Gastrocnemius medialis (tissue), 4 donors: ENCODE measurements at places on chromosomes 12 and 14.

GRCh38 chr14:102063808-102064429, 22.9 kb downstream of the HSP90AA1 start:
- H3K27me3 ChIP-seq: no peaks in the 10 kb centered on the region
- peaks cover 8% of the 10 kb centered on the region for H3K4me1 ChIP-seq
- no peak overlapping the region for H3K27ac ChIP-seq

DNA sequence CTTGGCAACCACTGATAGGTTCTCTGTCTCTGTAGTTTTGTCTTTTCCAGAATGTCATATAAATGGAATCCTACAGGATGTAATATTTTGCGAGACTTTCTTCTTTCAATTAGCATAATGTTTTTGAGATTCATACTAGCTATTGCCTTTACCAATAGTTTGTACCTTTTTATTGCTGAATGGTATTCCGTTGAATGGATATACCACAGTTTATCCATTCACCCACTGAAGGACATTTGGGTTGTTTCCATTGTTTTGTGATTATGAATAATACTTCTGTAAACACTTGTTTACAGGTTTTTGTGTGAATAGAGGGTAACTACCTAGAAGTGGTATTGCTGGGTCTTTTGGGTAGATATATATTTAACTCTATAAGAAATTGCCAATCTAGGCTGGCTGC, 26.3 kb downstream of the GLT8D2 start:
- H3K36me3 ChIP-seq: no peaks in the 10 kb centered on the region
- no peak overlapping the region for H3K27ac ChIP-seq

DNA sequence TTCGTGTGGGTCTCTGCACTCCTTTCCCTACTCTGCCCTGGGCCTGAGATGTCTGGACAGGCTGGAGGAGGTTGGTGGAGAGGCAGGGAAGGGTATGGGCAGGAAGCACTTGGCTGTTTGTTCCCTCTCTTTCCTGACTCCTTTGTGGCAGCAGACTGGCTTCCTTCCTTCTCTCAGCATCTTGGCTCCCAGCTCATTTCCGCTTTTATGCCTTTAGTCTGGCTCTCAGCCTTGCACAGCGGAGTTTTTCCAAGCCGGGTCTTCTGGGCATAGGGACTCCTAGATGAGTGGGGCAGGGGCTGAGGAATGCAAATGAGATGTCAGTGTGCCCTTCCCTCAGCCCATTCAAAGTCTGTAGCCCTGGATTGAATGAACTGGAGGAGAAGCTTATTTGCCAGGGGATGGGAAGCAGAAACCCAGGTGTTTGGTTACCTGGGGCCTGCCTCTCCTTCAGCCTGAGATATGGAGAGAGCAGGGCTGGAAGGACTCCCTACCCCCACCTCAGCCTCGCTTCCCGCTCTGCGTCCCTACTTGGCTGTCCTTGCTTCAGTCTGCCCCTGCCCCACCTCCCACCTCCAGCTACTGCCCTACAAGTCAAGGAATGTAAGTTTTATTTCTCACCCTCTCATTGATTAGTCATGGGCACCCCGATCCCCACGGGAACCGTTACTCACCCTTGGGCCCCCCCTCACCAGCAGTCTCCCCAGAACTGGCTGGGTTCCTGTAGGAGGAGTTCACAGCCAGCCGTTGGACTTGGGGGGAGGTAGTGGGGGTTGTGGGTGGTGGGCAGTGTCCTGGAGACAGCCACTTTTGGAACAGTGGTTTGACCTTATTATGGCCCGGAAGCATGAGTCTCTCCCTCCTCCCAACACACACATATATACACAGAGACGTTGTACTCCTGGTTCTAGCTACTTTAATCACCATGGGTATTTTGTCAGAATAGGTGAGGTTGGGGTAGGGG, 9.3 kb upstream of the ITGA5 start:
- peak overlapping the region; percentile 58 for H3K27ac ChIP-seq
- H3K4me1 ChIP-seq: peaks cover 20% of the 10 kb centered on the region
- H3K27me3 ChIP-seq: no peaks in the 10 kb centered on the region

DNA sequence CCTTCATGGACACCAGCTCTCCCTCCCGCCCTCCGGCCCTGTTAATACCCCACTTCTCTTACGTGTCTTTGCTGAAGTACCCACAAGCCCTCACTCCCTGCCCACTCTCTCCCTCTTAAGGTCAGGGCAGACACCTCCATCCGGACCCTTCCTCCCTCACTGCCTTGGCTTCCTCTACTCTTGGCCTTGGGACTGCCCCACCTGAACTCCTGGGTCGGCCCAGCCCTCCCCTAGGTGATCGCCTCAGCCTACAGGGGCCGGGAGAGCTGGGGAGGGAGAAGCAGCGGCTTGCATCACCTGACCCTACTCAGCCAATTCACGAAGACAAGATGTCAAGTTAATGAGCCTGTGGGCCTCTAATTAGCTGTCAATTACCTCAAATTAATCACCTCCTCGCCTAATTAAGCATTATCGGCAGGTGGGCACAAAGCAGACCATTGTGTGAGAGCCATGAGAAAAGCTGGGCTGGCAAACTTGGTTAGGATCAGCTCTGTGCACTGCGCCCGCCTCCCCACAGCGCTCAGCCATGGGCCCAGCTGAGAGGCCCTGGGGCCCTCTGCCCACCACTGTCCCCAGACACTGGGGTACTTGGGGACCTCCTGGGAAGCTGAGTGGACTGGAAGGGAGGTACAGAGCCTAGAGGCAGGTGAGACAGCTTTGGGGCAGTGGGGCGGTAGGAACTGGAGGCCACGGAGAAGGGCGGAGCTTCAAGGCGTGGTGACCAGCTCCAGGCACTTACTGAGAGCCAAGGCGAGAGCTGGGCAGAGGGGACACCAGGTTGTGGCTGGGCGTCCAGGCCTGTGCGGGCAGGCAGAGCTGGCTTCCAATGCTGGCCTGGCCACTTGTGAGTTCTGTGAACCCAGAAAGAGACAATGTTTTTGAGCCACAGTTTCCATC, 25.1 kb upstream of the VSX2 start:
- peaks cover 9% of the 10 kb centered on the region for H3K27me3 ChIP-seq
- no peak for DNase-seq
- no peaks in the 10 kb centered on the region for H3K4me1 ChIP-seq
- H3K36me3 ChIP-seq: no peaks in the 10 kb centered on the region
- H3K27ac ChIP-seq: no peak overlapping the region

GRCh38 chr12:94954029-94954685, 49.3 kb downstream of the NDUFA12 start:
- no peak overlapping the region for H3K27ac ChIP-seq
- peak; percentile 4 for DNase-seq
- no peaks in the 10 kb centered on the region for H3K36me3 ChIP-seq
- H3K27me3 ChIP-seq: no peaks in the 10 kb centered on the region
- H3K4me3 ChIP-seq: no peak overlapping the region

DNA sequence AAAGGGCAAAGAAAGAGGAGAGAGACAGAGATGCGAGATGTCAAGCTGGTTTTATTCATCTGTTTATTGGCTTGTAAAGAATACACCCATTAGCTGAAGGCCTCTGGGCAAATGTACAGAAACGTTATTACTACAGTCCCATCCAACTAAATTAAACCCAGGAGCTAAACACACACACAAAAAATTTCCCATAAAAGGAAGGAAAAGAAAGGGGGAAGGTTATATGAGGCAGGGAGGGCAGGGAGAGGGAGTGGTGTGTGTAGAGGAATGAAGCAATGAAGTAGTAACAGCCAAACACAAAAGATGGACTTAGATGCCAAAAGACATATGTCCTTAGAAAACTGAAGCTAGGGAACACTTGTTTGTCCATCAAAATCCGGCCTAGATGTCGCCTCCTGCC, 3.1 kb upstream of the MFAP5 start:
- no peak overlapping the region for H3K27ac ChIP-seq
- no peak overlapping the region for H3K4me3 ChIP-seq
- H3K36me3 ChIP-seq: no peaks in the 10 kb centered on the region
- no peak for DNase-seq
- H3K4me1 ChIP-seq: no peaks in the 10 kb centered on the region

DNA sequence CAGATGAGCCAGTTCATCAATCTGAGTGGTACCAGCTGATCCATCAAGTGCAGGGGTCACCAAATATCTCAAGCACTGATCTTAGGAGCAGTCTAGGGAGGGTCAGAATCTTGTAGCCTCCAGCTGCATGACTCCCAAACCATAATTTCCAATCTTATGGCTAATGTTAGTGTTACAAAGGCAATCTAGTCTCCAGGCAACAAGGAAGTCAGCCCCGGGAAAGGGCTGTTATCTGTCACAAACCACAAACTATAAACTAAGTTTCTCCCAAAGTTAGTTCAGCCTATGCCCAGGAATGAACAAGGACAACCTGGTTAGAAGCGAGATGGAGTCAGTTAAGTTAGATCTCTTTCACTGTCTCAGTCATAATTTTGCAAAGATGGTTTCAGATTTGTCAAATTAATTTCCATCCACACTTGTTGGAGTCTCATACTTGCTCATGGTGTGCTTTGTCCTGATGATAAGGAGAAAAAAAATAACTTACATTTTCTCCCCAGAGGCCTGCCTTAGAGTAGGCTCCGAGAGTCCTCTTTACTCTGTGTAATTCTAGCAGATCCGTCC, 3.9 kb upstream of the ABHD4 start:
- H3K4me1 ChIP-seq: peaks cover 11% of the 10 kb centered on the region
- no peaks in the 10 kb centered on the region for H3K36me3 ChIP-seq
- no peak overlapping the region for H3K4me3 ChIP-seq
- no peaks in the 10 kb centered on the region for H3K27me3 ChIP-seq
- no peak for DNase-seq
- no peak overlapping the region for H3K27ac ChIP-seq

GRCh38 chr14:104852280-104852663, 12.8 kb upstream of the CEP170B start:
- H3K36me3 ChIP-seq: no peaks in the 10 kb centered on the region
- DNase-seq: no peak
- no peaks in the 10 kb centered on the region for H3K4me1 ChIP-seq
- no peak overlapping the region for H3K27ac ChIP-seq

- H3K36me3 ChIP-seq: no peaks in the 10 kb centered on the region
- H3K4me1 ChIP-seq: no peaks in the 10 kb centered on the region
- H3K27ac ChIP-seq: no peak overlapping the region
- DNase-seq: no peak
- no peak overlapping the region for H3K4me3 ChIP-seq
Measured at GRCh38 chr12:103441437-103442181, 54.2 kb downstream of the C12orf42 start.

DNA sequence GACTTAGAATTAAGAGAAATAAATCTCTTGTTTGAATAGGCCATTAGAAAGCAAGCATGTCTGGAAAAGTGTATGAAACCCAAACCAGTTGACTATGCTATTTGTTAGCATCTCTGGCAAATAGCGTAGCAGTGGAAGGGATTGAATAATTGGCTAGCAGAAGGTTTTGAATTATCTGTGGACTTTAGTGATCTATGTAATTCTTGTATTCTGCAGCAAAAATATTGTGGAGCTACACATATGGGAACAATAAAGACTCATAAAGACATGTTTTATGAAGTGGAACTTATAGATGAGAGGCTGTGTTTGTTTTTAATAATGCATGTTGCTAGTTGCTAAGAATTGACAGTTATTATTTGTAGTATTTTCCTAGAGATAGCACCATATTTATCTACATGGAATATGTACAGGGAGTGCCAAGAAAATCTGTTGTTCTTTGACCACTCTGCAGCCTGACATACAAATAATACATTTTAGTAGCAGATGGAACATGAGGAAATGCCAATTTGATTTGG, 4.7 kb downstream of the SRGAP1 start:
- H3K27ac ChIP-seq: no peak overlapping the region
- H3K4me3 ChIP-seq: no peak overlapping the region
- no peaks in the 10 kb centered on the region for H3K27me3 ChIP-seq
- no peaks in the 10 kb centered on the region for H3K36me3 ChIP-seq

DNA sequence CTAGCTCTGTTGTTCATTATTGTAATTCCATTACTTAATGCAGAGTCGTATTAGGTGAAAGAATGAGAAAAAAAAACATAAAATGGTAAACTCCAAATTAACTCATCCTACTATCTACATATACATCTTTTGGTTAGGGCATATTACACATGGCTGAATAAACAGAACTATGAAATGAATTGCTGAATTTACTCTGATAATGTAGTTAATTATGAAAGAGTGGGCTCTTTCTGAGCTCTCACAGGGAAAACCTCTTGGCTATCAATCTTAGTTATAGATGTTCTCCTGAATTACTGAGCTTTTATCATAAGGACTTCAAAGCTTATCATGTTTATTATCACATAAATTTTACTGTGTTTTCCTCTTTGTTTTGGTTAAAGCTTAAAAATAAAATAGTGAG, 798.5 kb upstream of the MDGA2 start:
- H3K4me1 ChIP-seq: no peaks in the 10 kb centered on the region
- DNase-seq: no peak
- H3K36me3 ChIP-seq: no peaks in the 10 kb centered on the region
- H3K27me3 ChIP-seq: no peaks in the 10 kb centered on the region
- no peak overlapping the region for H3K27ac ChIP-seq
- H3K4me3 ChIP-seq: no peak overlapping the region

DNA sequence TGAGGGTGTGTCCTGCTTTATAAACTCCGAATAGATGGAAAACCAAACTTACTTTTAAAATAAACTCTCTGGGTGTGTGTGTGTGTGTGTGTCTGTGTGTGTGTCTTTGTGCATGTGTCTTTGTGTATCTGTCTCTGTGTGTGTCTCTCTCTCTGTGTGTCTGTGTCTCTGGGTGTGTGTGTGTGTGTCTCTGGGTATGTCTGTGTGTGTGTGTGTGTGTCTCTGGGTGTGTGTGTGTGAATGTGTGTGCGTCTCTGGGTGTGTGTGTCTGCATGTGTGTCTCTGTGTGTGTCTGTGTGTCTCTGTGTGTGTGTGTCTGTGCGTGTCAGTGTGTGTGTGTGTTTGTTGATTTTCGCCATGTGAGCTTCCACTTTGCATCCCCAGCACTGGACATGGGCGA, 9.2 kb downstream of the RAN start:
- H3K4me3 ChIP-seq: no peak overlapping the region
- no peak overlapping the region for H3K27ac ChIP-seq
- no peak for DNase-seq
- no peaks in the 10 kb centered on the region for H3K4me1 ChIP-seq

DNA sequence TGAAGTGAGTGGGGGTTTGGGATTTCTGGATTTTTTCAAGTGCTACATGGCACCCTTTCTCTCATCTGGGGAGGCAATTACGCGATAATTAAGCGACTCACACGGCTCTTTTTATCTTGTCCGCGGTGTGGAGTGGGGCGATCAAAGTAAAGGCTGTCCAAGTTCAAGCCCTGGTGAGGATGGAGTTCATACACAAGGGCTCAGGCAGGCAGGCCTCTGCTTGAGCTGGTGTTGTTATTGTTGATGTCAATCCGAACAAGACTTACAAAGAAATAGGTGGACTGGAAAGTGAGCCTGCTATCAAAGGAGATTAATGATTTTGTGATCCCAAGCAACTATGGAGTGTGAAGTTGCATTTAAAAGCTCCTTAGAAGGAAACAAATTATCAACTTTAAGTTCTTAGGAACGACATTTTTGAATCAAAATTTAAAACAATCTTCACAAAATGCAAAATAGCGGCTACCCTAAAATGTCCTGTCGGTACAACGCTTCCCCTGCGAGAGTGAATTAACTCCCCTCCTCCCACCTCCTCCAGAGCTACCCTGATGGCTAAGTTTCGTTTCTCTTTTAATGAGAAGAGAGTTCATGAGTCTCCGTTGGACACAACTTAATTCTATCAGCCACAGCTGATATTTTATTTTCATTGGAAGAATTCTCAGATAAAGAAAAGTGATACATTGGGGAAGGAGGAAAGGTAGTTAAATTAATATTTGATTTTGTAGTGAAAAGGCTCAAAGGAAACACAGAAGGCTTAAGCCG, 5.9 kb downstream of the FOXA1 start:
- no peak overlapping the region for H3K4me3 ChIP-seq
- peaks cover 100% of the 10 kb centered on the region for H3K27me3 ChIP-seq
- no peak overlapping the region for H3K27ac ChIP-seq
- DNase-seq: no peak
- peaks cover 7% of the 10 kb centered on the region for H3K4me1 ChIP-seq
- H3K36me3 ChIP-seq: no peaks in the 10 kb centered on the region
